Central memory CD8-positive, alpha-beta T cell (primary cell): ENCODE measurements at places on chromosomes 1 and 21.

DNA sequence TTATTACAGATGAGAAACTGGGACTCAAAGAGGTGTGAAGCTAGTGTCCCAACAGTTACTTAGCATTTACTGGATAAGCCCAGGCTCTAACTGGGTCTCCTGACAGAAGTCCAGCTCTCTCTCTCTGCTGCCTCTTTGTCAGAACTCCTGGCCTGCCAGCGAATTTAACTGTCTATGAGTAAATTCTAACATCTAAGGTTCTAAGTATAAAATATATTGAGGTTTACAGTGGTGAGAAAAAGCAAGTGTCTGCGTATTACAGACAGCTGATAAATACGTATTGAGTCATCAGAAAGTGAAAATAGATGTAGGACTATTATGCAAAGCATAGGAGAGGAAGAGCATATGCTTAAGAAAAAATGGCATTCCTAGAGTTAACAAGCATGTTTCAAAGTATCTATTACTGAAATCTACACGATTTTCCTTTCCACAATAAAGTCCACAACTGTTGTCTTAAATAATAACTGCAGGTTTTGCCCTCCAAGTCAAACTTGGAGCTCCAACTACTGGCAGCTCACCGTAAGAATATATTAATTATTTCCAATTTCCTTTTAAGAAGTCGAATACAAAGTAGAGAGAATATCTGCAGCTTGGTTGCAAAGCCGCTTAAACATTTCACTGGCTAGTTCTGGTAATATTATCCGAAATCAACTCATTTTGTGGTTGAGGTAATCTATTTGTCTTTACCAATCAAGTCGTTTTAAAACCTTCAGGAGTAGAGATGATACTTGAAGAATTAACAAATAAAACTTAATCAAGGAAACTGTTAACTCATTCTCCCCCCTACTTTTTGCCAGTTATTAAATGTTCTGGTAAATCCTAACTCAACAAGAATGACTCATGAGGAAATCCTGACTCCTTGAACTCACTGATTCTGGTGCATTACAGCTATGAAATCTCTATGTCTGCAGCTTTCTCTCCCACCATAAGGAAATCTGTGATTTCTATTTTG, 1.4 kb upstream of the RGS2 start:
- H3K4me3 ChIP-seq, result peak overlapping the region; percentile 97
- no peaks in the 10 kb centered on the region for H3K27me3 ChIP-seq
- H3K27ac ChIP-seq, result peak overlapping the region; percentile 95
- H3K36me3 ChIP-seq, result peaks cover 31% of the 10 kb centered on the region
- DNase-seq, result no peak

DNA sequence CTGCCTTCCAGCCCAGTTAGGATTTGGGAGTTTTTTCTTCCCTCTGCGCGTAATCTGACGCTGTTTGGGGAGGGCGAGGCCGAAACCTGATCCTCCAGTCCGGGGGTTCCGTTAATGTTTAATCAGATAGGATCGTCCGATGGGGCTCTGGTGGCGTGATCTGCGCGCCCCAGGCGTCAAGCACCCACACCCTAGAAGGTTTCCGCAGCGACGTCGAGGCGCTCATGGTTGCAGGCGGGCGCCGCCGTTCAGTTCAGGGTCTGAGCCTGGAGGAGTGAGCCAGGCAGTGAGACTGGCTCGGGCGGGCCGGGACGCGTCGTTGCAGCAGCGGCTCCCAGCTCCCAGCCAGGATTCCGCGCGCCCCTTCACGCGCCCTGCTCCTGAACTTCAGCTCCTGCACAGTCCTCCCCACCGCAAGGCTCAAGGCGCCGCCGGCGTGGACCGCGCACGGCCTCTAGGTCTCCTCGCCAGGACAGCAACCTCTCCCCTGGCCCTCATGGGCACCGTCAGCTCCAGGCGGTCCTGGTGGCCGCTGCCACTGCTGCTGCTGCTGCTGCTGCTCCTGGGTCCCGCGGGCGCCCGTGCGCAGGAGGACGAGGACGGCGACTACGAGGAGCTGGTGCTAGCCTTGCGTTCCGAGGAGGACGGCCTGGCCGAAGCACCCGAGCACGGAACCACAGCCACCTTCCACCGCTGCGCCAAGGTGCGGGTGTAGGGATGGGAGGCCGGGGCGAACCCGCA, at the start of gene PCSK9:
PCSK9 (plus strand) TSS at position 207 of the 741 bp plus-strand sequence; CDS start at position 497, 290 bp downstream.
- H3K27ac ChIP-seq, result no peak within 1 kb of the TSS
- H3K4me3 ChIP-seq, result no peak within 1 kb of the TSS
- no peak for DNase-seq
- no peaks in the 10 kb centered on the region for H3K4me1 ChIP-seq
- peaks cover 80% of the 10 kb centered on the region for H3K27me3 ChIP-seq

GRCh38 chr1:200409203-200409760, 554 bp downstream of the ZNF281 start:
- peak overlapping the region; percentile 97 for H3K27ac ChIP-seq
- no peaks in the 10 kb centered on the region for H3K27me3 ChIP-seq
- DNase-seq, result no peak
- peaks cover 12% of the 10 kb centered on the region for H3K36me3 ChIP-seq

DNA sequence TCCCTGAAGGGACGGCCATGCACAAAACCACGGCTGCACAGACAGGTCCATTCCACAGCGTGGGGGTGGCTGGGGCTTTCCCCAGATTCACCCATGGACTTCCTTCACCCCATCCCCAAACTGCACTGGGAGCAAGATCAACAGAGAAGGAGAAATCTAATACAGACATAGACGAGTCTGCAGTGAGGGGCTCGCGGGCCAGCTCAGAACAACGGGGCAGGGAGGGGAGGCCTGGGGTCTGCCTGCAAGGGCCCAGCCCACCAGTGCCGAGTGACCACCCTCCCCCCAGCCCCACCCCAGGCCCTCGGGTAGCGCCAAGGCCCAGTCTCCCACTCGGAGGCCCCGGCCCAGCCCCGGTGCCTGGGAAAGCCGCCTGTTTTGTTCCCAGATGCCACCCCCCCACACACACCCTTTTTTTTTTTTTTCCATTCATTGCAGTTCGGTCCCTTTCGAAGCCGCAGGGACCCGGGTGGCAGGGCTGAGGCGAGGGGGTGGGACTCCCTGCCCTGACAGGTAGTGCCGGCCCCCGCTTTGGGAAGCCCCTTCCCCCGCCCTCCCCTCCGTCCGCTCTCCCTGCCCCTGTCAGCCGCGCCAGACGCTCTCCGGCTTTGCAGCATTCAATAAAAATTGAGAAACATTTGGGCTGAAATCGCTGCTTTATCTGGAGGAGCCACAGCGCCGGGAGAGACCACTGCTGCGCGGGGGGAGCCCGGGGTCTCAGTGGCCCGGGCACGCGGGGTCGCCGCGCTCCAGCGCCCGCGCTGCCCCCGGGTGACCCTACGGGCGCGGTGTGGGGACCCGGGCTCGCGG, 543 bp upstream of the EPHB2 start:
- H3K4me1 ChIP-seq, result peaks cover 10% of the 10 kb centered on the region
- H3K27ac ChIP-seq, result no peak overlapping the region
- H3K27me3 ChIP-seq, result peaks cover 68% of the 10 kb centered on the region
- H3K4me3 ChIP-seq, result peak overlapping the region; percentile 69

DNA sequence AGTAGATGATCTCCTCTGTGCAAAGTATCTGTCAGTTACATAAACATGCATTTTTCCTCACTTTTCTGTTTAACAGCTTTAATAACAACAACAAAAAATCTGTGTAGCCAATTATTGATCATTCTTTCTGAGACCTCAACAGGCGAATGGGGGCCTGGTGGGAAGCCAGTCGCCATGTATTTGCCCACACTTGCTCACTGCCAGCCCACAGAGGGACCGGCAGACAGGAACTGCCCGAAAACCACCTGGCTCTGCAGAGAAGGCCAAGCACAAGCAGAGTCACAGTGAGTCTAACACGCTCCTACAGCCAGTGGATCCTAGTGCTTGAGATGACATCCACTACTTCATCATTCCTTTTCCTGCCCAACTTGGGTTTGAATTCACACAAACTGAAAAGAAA, 56.1 kb downstream of the NPHP4 start:
- H3K36me3 ChIP-seq, result no peaks in the 10 kb centered on the region
- H3K27ac ChIP-seq, result no peak overlapping the region
- H3K4me3 ChIP-seq, result no peak overlapping the region

- H3K27me3 ChIP-seq, result no peaks in the 10 kb centered on the region
- peaks cover 27% of the 10 kb centered on the region for H3K4me1 ChIP-seq
- no peak for DNase-seq
- H3K36me3 ChIP-seq, result peaks cover 2% of the 10 kb centered on the region
- H3K4me3 ChIP-seq, result no peak overlapping the region
Measured at GRCh38 chr1:58714544-58714943, 14.7 kb upstream of the MYSM1 start.

GRCh38 chr1:36091698-36092097, 3.0 kb downstream of the ADPRS start:
- peaks cover 6% of the 10 kb centered on the region for H3K27me3 ChIP-seq
- H3K27ac ChIP-seq, result peak overlapping the region; percentile 44
- H3K4me1 ChIP-seq, result peaks cover 22% of the 10 kb centered on the region
- peaks cover 19% of the 10 kb centered on the region for H3K36me3 ChIP-seq

DNA sequence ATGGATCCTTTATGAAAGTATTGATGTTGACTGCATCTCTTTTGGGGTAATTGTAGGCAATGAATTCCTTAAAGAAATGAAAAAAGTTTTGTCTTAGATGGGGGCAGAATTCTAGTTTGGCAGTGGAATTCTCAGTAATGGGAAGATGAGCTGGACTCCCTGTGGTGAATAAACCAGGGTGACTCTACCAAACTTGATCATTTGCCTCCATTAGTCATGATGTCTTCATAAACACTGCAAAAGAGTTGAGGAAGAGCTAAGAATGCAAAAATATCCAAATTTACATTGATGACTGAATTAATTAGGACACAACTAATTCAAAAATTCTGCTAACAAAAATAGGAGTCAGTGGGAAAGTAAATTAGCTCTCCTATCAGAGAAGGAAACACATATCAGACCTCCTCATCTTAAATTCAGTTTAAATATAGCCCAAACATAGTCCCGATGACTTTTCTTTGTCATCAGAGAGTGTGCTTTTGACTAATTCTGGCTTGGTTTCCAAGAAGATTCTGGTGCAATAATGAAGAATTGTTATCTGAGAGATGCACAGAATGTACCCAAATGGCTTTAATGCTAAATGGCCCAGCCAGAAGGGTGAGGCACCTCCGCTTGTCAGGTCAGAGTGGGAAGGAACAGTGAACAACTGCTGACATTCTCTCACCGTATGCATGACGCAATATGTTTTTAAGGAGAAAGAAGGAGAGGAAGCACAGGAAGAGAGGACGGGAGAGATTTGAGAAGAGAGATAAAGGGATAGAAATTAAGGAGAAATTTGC, 525.1 kb downstream of the LMO4 start:
- H3K4me1 ChIP-seq, result no peaks in the 10 kb centered on the region
- H3K4me3 ChIP-seq, result no peak overlapping the region
- no peaks in the 10 kb centered on the region for H3K36me3 ChIP-seq
- H3K27ac ChIP-seq, result no peak overlapping the region
- H3K27me3 ChIP-seq, result peaks cover 35% of the 10 kb centered on the region

DNA sequence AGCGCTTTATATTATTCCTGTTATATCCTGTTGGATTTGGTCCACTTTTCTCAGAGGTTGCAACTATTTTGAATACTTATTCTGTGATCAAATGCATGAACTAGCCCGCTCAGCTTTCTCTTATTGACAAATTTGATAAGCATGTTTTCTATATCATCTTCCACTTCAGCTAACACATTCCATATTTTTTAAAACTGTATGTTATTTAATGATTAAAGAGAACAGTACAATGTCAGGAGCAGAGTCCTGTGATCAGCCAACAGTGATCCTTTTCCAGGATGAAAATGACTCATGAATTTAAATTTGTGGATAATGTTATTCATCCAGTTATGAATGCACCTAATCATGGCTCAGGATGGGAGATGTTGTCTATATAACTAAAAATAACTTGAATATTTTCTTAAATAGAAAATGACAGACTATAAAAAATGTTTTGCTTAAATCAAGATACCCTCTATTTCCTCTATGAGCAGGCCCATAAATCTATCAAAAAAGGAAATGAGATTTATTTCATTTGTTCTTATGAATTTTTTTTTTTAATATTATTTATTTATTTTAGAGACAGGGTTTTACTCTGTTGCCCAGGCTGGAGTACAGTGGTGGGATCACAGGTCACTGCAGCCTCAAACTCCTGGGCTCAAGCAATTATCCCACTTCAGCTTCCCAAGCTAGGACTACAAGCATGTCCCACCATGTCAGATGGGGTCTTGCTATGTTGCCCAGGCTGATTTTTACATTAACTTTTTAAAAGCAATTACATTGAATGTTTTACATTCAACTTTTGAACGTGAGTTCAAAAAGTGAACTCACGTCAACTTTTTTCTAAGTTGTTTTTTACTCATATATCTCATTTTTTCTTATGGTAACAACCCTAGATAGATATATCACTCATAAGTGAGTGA, 12.5 kb downstream of the BPNT1 start:
- H3K36me3 ChIP-seq, result peaks cover 25% of the 10 kb centered on the region
- no peak overlapping the region for H3K4me3 ChIP-seq
- no peak for DNase-seq

DNA sequence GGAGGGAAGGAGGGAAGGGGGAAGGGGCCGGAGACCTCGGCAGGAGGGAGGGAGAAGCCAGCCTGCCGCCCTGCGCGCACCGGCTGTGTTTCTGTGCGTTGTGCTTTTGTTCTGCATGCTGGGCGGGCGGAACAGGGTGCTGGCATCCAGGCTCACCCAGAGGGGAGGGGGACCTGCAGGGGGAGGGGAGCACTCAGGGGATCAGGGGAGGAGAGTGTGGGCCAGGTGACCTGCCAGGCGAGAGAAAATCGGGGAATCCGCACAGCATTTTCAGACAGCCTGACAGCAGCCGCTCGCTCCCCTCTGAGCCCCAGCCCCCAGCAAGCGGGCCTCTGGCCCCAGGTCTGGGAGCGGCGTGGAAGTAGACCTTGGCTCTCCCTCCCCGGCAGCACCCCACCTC, 54.7 kb downstream of the RIPK4 start:
- no peaks in the 10 kb centered on the region for H3K36me3 ChIP-seq
- peaks cover 77% of the 10 kb centered on the region for H3K27me3 ChIP-seq
- H3K4me1 ChIP-seq, result no peaks in the 10 kb centered on the region
- H3K27ac ChIP-seq, result no peak overlapping the region
- H3K4me3 ChIP-seq, result no peak overlapping the region
- DNase-seq, result no peak
